NCI-H187 (cell line): ENCODE measurements at places on chromosomes 2 and 18.

GRCh38 chr2:80461505-80462197, 157.1 kb upstream of the LRRTM1 start:
- DNase-seq, result no peak

DNA sequence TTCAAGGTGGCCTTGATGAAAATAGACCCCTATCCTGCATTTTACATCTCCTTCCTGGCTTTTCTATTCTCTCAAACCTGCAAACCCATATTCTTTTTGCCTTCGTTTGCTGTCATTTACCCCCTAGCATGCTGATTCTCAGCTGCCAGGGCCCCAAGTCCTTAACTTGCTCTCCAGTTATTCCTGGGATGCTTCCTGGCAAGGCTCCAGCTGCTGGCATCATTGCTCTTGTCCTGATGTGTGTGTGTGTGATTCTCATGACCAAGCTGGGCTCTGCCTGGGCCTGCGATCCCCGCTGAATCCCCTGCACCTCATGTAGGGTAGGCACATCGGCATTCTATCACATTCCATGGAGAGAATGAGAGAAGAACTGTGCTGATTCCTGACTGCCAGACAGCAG, 11.9 kb downstream of the NPAS2 start:
- peak; percentile 4 for DNase-seq

DNA sequence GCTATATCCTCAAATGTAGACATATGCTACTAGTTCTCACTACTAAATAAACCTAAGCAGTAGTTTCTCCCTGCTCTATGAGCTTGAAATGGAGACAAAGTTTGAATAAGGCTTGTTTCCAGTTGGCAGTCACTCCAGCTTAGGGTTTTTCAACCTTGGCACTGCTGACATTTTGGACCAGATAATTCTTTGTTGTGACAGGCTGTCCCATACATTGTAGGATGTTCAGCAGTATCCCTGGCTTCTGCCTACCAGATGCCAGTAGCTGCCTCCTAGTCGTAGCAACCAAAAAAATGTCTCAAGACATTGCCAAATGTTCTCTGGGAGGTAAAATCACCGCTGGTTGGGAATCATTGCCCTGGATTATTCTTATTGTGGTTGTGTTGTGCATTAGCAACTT, 182.7 kb upstream of the PARD3B start:
- no peak for DNase-seq

DNA sequence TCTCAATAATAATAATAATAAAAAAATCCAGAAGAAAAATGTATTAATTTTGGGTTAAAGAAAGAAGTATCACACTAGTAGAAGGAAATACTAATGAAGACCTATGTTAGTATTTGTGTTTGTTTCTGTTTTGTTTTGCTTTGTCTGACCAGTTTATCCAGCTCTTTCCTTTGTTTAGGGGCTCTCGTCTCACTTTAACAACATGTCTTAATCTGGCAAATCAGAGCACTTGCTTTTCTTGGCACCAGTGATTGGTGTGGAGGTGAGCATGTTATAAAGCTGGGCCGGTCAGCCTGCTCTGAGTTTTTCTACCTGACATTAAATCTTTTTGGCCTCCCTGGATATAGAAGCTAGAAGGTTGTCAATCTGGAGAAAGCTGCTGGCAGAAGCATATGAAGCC, 15.1 kb upstream of the MEX3C start:
- DNase-seq, result no peak

- DNase-seq, result no peak
Observed at GRCh38 chr2:51718881-51719280, 686.9 kb upstream of the NRXN1 start.

DNA sequence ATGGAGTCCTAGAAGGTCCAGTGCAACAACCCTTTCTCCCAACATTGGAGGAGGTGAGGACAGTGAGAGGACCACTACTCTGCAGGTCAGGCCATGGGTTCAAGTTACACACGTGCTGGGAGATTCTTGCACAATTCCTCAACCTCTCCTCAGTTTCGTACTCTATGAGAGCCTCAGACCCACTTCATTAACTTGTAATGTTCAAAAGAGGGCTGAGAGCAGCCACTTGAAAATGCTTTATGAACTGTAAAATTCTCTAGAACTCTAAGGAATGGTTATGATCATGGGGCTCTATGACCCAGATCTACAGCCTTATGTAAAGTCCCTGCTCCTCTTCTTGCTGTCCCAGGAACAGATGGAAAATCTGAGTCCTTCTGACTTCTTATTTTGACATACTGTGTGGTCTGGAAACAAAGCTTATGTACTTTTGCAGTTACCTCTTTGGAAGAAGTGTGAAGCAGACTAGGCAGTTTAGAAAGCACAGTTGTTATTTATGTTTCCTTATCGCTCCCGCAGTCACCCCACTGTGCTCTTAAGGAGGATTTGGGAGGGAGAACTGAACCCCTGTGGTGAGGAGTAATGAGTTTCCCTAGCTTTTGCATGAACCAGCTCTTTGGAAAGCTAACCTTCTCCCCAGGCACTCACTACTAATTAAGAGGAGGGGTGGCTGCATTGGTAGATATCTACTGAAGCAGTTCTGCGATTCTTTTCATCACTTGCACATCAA, 296.6 kb downstream of the LRRTM1 start:
- no peak for DNase-seq

- DNase-seq, result no peak
Observed at GRCh38 chr18:24209558-24209957, 70.7 kb downstream of the CABYR start.

DNA sequence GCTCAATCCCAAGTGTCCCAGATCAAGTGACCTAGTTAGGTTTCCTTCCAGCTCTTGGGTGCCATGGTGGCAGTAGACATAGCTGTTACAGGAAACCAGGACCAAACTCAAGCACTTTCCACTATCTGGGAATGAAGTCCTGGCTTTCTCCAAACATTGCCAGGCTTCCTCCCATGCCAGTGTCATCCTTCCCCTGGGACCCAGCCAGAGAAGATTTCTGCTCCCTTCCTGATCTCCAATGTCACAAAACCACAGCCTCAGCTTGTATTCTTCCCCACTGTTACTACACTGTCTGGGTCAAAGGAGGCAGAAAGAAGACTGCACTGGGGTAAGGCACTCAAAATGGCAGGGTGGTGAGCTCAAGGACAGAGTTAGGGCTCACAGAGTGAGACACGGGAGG, 347.1 kb downstream of the TNS1 start:
- DNase-seq, result no peak
